ENCODE measurements at places on chromosomes 11 and 22.

DNA sequence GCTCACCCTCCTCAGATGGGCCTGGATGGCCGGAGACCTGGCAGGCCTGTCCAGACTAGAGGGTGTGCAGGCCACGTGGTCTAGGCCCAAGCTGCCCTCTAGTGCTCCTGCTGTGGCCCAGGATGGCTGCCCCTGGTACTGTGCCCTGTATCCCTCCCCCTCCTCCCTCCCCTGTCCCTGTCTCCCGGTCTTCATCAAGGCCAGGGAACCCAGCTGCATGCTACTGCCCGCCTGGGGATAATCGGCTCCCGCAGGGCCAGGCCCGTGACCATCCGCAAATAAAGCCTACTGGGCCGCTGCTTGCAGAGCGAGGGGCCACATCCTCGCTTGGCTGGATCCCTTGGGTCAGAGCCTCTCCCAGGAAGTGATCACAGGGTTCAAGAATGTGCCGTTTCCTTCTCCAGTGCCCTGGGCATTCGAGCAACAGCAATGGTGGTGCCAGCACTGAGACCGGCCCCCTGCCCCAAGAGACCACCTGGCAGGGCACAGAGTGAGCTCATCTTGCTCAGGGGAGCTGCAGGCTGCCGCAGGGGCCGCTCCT, 51.1 kb downstream of the WNT7B start:
- ATAC-seq, result no peak

DNA sequence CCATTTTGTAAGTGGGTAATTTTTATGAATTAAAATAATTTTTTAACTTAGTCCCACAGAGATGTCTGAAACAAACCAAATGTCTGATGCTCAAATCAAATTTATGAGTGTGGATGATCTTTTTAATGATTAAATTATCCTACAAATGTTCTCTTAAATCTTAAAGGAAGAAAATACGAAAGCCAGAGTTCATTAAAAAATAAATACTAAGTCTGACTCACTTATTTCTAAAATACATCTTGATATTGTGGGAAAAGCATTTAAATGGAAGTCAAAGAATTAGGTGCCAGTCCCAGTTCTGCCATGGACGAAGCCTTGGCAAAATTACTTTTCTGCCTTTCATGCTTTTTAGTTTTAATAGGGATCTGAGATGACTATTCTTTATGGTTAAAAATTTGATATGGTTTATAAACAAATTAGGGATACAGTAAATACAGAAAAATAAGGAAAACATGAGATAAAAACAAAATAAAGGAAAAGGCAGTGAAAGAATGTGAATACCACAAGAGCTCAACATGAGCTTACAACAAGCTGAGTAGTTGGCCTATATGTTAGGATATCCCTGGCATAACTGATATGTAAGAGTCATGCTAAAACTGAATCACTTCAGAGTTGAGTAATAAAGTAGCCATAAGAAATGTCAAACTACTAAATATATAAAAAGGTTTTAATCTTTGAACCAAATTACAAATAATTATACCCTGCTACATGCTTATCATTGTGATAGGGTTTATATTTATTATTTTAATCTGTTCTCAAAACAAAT, 9.2 kb downstream of the CCDC34 start:
- ATAC-seq, result peak; percentile 45

- no peak for ATAC-seq
Measured at GRCh38 chr11:17611503-17612220, 64.6 kb downstream of the OTOG start.

DNA sequence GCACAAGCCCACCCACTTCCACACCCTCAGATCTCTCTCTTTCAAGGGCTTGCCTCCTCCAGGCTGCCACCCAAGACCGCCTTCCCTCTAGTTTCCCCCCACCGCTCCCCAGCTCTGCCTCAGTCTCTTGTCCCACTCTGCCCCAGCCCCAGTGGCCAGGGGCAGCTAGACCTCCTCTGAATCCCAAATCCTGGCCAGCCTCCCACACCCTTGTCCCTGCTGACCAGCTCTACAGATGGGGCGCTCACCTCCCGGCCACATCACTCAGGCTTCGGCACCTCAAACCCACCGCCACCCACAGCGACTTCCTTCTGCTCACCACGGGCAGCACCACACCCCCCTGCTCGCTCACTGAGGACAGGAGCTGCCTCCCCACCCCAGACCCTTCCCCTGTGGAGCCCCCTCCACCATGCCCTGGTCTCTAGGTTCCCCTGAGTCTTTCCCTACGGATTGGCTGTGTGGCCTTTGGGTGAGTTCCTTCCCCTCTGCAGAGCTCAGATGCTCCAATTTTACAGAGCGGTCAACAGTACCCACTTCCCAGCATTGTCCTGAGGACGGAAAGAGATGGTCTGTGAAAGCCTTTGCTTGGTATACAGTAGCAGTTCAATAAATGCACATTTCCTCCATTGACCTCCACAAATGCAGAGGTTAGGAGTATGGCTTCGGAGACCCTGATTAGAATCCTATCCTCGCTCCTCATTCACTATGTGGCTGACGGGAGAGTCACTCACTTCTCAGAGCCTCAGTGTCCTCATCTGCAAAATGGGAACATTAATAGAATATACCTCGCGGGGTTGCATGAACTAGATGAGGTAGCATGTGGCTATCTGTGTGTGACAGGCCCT, 11.5 kb upstream of the SPI1 start:
- ATAC-seq, result no peak

GRCh38 chr11:48055292-48056132, 75.2 kb downstream of the PTPRJ start:
- ATAC-seq, result peak; percentile 96

GRCh38 chr11:100637706-100638105, 49.4 kb upstream of the ARHGAP42 start:
- ATAC-seq, result no peak

- no peak for ATAC-seq
Measured at GRCh38 chr11:128709402-128709801, 15.5 kb downstream of the FLI1 start.

DNA sequence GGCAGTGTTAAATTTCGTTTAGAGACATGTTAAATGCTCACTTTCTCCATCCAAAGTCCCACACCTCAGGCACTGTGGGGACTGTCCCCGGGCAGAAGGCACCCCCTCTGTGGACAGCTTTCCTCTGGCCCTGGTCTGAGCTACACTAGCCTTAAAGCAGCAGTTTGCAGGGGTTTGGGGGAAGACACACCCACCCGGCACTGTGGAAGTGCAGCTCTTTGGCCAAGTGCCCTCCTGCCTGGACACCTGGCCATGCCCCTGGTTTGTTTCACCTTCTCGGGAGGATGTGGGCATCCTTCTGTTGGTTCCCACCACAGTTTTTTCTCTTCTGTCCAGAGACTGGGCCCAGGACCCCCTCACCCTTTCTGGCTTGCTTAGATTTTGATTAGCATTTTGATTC, 1254.7 kb downstream of the BRD1 start:
- ATAC-seq, result no peak

DNA sequence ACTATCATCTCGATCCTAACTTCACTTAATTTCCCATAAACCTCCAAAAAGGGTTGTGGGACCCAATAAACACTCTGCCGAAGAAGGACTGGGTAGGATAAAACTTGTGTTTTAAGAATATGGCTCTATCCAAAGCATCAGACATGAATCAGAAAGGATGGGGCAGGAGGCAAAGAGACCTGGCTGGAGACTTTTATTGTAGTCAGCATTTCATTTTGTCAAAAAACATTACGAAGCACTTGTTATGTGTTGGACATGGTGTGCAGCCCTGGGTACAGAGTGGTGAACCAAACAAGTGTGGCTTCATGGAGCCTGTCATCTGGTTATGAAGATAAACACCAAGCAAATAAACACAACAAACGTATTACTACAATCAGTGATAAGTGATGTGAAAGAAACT, 17.3 kb downstream of the IL10RA start:
- ATAC-seq, result peak; percentile 2

DNA sequence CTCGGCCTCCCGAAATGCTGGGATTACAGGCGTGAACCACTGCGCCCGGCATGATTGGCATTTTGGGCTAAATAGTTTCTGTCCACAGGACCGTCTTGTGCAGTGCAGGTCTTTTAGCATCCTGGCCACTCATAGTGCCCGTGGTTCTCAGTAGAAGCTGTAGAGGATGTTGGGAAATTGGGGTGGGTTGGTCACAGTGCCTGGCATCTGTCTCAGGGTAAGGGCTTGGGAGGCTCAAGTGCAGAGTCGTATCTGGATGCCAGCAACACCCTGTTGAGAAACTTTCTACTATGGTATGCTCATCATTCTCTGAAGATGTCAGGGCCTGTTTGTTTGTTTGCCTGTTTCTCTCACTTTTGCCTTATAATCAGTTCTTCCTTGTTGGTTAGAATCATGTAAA, 21.9 kb downstream of the UBE2L3 start:
- no peak for ATAC-seq

DNA sequence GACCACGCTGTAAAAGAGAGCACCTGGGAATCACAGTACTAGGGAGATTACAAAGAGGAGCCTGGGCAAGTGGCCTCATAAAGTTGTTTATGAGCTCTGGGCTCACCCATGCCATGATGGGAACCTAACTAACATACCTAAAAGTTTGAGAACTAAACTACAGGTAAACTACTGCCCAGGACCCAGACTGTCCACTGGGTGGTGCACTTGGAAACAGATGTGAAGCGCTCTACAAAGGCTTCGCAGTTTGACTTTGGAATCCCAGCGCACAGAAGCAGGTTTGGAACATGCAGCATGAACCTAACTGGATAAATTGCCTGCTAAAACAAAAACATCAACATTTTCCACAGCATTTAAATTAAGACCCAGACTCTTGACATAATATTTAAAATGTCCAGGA, 418.6 kb downstream of the FAM181B start:
- ATAC-seq, result no peak

DNA sequence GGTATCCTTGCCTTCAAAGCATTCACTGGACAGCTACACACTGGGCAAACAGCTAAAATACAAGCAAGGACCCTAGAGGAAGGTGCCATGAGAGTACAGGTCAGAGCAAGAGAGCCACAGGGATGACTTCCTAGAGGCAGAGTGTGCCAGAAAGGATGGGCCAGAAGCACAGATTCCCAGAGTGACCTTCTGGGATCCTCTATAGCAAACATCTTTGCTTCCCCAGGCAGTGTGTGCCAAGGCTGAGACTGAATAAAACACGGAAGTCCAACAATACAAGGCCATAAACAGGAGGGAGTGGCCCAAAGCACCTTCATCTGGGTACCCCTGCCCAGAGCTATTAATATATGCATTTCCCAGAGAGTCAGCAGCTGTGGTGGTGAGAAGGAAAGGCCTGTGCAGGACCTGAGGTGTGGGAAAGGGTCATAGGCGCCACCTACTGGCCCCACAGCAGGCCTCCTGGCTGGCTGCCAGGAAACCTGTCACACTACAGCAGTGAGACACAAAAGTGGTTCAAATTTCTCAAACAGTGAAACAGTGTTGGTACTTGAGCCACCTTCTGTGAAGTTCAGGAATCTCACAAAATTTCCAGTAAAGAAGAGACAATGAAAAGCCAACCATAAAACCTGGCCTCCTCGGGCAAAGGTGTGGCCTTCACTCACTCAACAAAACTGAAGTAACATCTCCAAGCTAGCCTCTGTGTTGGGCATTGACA, 20.3 kb downstream of the CLPB start:
- ATAC-seq, result peak; percentile 89

GRCh38 chr11:65225279-65226102, 36.3 kb upstream of the POLA2 start:
- peak; percentile 83 for ATAC-seq

GRCh38 chr11:75668451-75669297, at the start of gene MAP6:
TSS of gene MAP6 (minus strand) at chr11:75669038. CDS start at chr11:75668369, 669 bp downstream.
- peak; percentile 40 for ATAC-seq

DNA sequence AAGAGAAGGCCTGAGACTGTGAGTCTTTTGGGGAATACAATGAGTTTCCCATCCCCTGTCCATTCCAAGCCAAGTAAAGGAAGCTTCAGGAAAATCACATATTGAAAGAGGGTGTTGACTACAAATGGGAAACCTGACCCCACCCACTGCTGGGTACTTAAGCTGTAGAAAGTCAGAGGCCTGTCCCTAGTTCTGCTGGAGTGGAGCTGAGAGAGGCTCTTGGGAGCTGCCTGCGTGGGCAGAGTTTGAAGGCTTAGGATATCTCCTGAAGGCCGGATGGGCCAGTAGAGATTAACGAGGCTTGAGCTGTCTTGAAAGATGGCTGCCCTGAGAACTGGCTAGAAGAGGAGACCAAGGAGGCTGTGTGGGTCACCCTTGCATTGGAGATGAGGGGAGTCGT, 176.2 kb upstream of the NECTIN1 start:
- no peak for ATAC-seq

DNA sequence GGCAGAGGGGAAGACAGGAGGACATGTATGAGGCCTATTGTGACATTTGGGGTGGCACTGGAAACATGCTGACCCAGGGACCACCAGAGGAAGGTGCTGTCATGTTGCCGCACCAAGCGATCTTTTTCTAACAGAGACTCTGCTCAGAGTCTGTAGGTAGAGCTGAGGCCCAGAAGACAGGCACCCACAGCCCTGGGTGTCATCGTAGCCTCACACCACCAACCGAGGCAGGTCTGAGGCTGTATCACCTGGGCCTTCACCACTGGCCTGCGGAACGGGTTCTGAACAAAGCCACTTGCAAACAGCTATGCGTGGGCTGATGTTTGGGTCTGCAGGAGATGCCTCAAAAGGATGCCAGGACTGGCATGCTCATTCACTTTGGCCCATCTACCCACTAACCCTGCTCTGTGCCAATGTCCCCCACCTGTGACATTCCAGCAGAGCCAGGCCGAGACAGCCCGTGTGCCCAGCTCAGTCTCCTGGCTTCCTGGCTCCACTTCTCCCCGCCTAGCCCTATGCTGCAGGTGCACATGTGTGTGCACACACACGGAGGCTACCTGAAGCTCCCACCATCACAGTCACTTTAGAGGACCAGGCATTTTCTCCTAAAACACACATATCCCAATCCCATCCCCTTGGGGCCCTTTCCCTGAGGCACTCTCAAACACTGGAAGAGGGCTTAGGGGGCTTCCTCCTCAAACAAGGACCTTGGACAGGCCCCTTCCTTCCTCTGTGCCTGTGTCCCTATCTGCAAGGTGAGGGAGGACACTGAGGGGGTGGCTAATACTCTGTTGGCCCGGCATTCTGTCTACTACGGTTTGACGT, 3.6 kb downstream of the TRIM29 start:
- no peak for ATAC-seq

- ATAC-seq, result no peak
Measured at GRCh38 chr22:43828998-43829782, 17.1 kb upstream of the EFCAB6 start.

DNA sequence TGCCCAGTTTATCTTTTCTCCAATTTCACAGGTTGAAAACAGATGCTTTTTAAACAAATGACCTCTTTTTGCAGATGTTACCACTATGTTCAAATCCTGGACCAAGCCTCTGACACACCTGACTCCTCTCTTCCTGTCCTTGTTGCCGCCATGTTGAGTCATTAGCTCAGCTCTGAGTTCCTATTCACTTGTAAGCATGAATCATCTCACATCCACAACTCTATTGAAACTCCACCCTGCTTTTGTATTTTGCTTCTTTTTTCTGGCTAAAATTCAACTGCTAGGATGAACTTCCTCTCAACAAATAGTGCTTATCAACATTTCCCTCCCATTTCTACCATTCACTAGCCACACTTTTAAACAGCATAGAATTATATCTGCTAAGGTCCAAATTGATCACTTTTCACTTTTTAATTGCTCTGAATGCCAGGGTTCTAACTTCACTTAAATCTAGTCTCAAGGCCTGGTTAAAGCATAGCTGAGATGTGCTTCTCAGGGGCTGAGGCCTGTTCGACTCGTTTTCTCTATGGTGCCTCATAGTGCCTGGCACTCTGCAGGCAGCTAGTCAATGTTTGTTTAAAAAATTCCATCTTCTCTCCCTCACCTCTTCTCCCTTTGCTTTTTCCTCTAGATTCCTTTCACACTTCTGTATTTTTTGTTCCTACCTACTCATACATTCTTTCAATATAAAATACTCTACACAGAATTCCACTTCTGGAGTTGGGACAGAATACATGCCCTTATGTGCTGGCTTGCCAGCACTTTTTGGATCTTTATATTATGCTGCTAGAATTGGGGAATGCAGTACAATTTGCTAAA, 3.9 kb downstream of the JOSD1 start:
- ATAC-seq, result peak; percentile 68
